ENCODE measurements at places on chromosomes 6 and 20.

- DNase-seq, result no peak
Measured at GRCh38 chr20:19457611-19458010, 245.2 kb downstream of the SLC24A3 start.

DNA sequence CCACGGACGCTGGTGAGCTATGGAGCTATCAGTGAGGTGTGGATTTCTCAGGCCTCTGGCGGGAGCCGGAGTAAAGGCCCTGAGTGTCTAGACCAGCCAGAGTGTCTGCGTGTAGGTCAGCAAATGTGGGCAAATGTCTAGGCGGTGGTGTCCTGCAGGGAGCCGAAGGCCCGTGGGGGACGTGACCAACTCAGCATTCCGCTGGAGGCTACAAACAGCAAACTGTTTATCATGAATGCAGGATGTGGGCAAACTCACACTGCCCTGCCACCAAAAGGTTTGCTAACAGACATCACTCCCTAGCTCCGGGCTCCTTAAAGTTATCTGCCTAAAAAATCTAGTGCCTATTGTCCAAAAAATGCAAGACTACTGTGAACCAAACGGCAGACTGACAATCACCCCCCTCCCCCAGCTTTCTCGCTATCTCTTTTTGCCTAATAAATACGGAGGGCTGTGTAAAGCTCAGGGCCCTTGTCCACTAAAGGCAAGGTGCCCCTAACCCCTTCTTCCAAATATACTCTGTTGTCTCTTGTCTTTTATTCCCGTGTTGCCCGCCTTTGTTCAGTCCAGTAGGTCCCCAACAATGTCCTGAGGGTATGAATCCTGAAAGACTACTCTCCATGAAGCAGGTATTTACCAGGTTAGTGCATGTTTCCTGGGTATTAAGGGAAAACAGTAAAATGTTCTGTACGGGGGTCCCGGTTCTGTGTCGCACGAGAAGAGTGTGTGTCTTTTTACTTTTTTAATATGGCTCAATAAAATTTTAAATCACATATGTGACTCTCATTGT, 29.0 kb upstream of the AFDN start:
- DNase-seq, result no peak

- no peak for DNase-seq
Measured at GRCh38 chr6:1598433-1598832, 11.3 kb upstream of the FOXC1 start.

GRCh38 chr20:49669601-49670189, 44.0 kb downstream of the B4GALT5 start:
- DNase-seq, result no peak

Data from GM12864 (cell line).